ENCODE measurements at places on chromosomes 12 and 14. TPM values are rescaled to one million over a fixed set of nuclear protein-coding genes. Genes with fewer than 3 reads are reported as not detected.

GRCh38 chr14:101196795-101197590 lies 293.5 kb upstream of the RTL1 start:
- H3K4me1 ChIP-seq = no peaks in the 10 kb centered on the region
- no peaks in the 10 kb centered on the region for H3K36me3 ChIP-seq

- H3K27ac ChIP-seq = no peak overlapping the region
- H3K36me3 ChIP-seq = no peaks in the 10 kb centered on the region
- no peaks in the 10 kb centered on the region for H3K4me1 ChIP-seq
- no peak overlapping the region for H3K4me3 ChIP-seq
- no peaks in the 10 kb centered on the region for H3K27me3 ChIP-seq
- DNase-seq = no peak
Observed at GRCh38 chr12:16002880-16003279, 91.7 kb downstream of the DERA start.

- H3K4me1 ChIP-seq = 0 out of 2 replicates have a peak, but pooled peaks cover 1% of the 10 kb centered on the region
- no peak for DNase-seq
- H3K4me3 ChIP-seq = no peak overlapping the region
- no peaks in the 10 kb centered on the region for H3K27me3 ChIP-seq
- H3K36me3 ChIP-seq = no peaks in the 10 kb centered on the region
Observed at GRCh38 chr12:90548595-90548994, 406.4 kb downstream of the CCER1 start.

ABCD2 gene
- total RNA-seq = not detected

MYF6 gene
- not detected for total RNA-seq
